Left ventricle myocardium inferior (tissue), 1 donor: ENCODE measurements at places on chromosomes 5 and 9. TPM values are rescaled to one million over a fixed set of nuclear protein-coding genes. Genes with fewer than 3 reads are reported as not detected.

DNA sequence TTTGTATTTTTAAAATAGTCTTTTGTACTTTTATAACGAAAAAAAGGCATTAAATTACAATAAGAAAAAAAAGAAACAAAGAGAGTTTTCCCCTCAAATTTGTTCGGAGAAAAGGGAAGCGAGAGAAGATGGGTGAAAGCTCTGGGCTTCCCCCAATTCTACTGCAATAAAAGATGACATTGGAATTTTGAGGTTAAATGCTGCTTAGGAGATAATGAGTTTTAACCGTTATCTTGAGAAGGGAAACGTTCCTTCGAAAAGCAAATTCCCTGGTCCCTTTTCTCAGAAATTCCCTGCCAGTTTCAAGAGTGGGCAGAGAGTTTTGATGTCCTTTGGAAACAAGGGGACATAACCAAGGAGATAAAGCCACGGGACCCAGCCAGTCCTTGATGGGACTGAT lies 18.4 kb upstream of the ERGIC1 start:
- no peak overlapping the region for H3K27ac ChIP-seq
- H3K4me1 ChIP-seq = peaks cover 20% of the 10 kb centered on the region
- H3K27me3 ChIP-seq = no peaks in the 10 kb centered on the region
- no peak for DNase-seq
- no peaks in the 10 kb centered on the region for H3K36me3 ChIP-seq

DNA sequence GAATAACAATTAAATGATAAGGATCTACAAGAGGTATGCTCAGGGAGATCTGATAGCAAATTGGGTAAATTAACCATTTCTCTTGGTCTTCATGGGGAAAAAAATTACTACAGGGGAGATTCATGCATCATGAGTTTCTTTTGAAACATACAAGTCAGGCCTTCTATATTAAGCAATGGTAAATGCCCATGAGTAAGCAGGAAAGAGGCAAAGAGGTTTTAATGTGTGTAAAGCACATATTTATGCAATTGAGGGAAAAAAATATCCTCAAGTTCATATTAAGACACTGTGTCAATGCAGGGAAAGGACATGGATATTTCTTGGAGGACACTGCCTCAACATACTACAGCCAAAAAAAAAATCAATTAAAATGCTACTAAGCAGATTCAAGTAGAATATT lies 73.4 kb upstream of the NR4A3 start:
- DNase-seq = no peak
- no peaks in the 10 kb centered on the region for H3K4me1 ChIP-seq
- no peak overlapping the region for H3K27ac ChIP-seq
- no peaks in the 10 kb centered on the region for H3K36me3 ChIP-seq
- H3K27me3 ChIP-seq = no peaks in the 10 kb centered on the region
- no peak overlapping the region for H3K4me3 ChIP-seq

DNA sequence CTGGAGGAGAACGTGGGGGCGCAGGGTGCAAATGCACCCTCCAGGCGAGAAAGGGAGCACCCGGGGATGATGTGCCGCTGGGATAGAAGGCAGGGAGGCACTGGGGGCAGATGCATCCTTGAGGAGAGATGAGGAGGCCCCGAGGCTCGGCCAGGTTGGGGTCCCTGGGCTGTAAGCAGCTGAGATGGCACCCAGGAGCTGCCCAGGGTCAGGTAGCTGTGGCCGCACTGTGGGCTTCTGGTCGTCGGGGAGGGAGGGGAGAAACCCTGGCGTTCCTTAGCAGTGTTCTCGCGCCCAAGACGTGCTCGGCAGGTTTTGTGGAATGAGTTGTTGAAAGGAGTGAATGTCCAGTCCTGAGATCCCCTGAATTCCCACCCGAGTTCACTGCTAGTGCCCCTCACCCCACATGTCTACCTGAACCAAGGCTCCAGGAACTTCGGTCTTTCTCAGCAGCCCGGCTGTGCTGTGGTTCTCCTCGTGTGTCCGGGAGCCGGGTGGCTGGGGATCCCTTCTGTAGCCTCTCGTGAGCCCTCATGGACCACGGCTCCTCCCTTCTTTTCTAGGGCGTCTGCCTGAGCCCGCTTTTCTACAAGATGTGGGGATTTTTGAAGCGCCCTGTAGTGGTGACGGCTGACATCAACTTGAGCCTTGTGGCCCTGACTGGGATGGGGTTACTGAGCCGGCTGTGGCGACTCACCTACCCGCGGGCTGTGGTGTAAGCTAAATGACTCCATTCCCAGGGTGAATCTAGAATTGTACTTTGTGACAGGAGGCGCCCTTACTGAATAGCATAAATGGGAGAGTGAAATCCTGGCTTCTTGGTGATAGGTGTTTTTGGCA lies 1.1 kb downstream of the POMT1 start:
- H3K4me3 ChIP-seq = peak overlapping the region; percentile 95
- no peak for DNase-seq
- no peaks in the 10 kb centered on the region for H3K27me3 ChIP-seq
- peaks cover 28% of the 10 kb centered on the region for H3K36me3 ChIP-seq
- H3K4me1 ChIP-seq = peaks cover 31% of the 10 kb centered on the region

DNA sequence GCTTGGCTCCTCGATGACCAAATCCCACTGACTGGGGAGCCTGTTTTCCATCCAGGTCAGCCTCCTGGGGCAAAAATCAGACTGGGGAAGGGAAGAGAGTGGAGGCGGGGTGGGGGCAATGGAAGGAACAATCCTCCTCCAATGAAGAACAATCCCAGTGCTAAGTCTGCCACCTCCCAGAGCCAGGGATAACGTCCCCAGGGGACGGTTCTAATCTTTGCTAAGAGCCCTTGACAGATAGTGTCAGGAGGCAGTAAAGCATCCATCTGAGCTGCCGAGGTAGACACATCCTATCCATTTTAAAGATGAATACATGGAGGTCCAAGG lies 298.5 kb upstream of the MSX2 start:
- peaks cover 48% of the 10 kb centered on the region for H3K27me3 ChIP-seq
- no peak overlapping the region for H3K27ac ChIP-seq
- H3K4me3 ChIP-seq = no peak overlapping the region
- no peaks in the 10 kb centered on the region for H3K36me3 ChIP-seq
- H3K4me1 ChIP-seq = peaks cover 9% of the 10 kb centered on the region

DNA sequence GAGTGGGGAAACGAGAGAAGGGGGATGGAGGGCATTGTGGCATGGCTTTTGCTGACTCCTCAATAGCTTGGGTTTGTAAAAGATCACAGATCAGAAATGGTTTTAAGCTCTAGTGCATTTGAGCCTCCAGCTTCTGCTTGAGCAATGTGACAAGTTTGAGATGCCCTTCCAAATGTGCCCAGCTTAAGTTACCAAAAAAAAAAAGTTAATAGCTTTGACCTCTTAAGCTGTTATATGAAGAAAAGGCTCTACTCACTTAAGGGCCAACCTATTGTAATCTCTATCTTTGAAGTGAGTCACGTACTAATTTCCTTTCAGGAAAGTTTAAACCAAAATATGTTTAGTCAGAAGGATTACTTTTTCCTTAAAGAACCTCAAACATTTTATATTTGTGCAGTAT lies 428.8 kb upstream of the ACTBL2 start:
- H3K4me1 ChIP-seq = peaks cover 8% of the 10 kb centered on the region
- H3K27me3 ChIP-seq = no peaks in the 10 kb centered on the region
- H3K36me3 ChIP-seq = no peaks in the 10 kb centered on the region
- no peak overlapping the region for H3K4me3 ChIP-seq
- no peak for DNase-seq
- H3K27ac ChIP-seq = no peak overlapping the region

DNA sequence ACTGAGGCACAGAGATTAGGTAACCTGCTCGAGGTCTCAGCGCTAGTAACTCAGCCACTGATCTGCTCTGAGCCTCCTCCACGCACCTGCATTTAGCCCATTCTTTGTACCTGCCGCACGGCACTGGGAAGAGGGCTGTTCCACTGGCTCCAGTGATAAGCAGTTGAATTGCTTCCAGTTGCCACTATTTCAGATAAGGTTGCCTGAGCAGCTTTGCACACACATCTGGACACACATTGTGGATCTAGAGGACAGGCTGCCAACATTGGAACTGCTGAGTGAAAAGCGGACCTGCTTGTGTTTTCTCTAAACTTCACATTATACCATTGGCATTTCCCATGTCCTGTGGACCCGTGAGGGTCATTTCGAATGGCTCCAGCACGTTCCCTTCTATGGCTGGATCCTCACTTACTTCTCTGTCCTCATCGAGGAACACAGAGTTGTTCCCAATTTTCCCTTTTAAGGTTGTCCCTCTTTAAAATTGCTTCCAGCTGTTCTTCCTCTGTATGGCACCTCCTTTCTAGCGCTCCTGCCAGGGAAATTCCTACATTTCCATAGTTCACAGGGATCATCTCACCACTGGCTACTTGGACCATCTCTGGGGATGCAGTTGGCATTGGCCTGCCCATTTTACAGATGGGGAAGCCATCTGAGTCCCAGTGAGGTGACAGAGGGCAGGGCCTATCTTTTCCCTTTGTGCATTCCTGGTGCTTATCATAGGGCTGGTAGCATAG lies 45.9 kb upstream of the RPL26L1 start:
- H3K4me3 ChIP-seq = no peak overlapping the region

GRCh38 chr5:30502277-30502676 lies 691.2 kb upstream of the CDH6 start:
- H3K27ac ChIP-seq = no peak overlapping the region
- DNase-seq = no peak
- H3K4me3 ChIP-seq = no peak overlapping the region
- H3K27me3 ChIP-seq = no peaks in the 10 kb centered on the region
- no peaks in the 10 kb centered on the region for H3K36me3 ChIP-seq

LPAR1 gene
- total RNA-seq = 12.4 TPM

GRCh38 chr5:143923634-143924266 lies 111.8 kb downstream of the HMHB1 start:
- H3K36me3 ChIP-seq = no peaks in the 10 kb centered on the region
- no peak overlapping the region for H3K27ac ChIP-seq
- H3K4me3 ChIP-seq = no peak overlapping the region
- peaks cover 17% of the 10 kb centered on the region for H3K4me1 ChIP-seq

DNA sequence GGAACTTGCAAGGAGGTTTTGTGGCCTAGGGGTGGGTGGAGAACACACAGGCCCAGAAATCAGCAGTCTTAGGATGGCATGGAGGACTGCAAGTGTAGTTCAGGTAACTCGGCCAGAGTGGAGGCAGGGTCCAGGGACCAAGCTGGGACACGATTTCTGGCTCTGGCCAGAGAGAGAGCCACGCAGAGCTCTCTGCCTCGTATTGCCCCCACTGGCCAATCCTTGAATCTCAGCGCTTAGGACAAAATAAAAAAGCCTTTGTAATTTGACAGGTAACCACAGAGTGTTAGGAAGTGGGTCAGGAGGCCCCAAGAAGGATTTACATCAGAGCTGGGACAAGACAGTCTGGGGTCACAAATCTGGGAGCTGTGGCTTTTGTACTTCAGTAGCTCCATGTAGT lies 11.7 kb downstream of the MAP3K1 start:
- no peaks in the 10 kb centered on the region for H3K27me3 ChIP-seq
- H3K4me3 ChIP-seq = no peak overlapping the region
- peaks cover 95% of the 10 kb centered on the region for H3K4me1 ChIP-seq
- no peak overlapping the region for H3K27ac ChIP-seq
- H3K36me3 ChIP-seq = no peaks in the 10 kb centered on the region

SLC6A7 gene
- total RNA-seq = not detected

NRG2 gene
- 3.1 TPM for total RNA-seq

HTR4 gene
- 0.99 TPM for total RNA-seq

DNA sequence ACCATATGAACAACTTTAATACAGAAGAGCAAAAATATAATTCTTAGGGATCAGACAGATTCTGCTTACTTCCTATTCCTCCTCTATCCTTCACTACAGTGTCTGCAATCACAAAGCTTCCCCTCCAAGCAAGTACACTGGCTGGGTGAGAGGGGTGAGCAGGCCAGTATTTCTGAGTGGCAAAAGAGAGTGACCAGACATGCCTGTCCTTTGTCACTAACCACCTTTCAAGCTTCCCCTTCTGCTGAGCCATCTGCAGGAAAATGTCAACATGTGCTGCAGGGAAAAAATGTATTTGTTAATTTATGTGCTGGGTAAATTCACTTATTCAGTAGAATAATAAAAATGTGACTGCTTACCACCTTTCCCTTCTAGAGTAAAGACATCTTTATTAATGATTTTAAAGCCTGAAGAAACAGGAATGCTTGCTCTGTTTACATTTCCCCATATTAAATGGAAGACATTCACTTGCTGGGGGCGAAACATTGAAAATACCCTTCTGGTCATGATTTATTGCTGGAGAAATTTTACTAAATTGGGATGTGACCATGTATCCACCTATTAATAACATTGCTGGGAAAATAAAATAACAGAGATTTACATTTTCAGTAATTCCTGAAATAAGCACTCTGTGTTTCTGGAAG lies 84.9 kb downstream of the SPOCK1 start:
- H3K36me3 ChIP-seq = no peaks in the 10 kb centered on the region
- H3K27ac ChIP-seq = no peak overlapping the region
- DNase-seq = no peak

DNA sequence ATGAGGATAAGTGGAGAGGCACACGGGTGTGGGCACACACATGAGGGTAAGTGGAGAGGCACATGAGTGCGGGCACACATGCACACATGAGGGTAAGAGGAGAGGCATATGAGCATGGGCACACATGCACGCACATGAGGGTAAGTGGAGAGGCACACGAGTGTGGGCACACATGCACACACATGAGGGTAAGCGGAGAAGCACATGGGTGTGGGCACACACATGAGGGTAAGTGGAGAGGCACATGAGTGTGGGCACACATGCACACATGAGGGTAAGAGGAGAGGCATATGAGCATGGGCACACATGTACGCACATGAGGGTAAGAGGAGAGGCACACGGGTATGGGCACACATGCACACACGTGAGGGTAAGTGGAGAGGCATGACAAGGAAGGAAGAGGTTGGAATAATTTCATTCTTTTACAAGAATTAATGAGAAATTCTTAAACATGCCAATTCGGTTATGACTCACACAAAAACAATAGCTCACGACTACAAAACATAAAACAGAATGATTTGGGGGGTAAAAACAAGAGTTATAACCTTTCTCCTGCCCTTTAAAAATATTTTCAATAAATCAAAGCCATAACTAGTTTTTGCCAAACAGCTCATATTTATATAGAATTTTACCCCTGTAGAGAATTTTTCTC lies 67.5 kb downstream of the APBA1 start:
- no peaks in the 10 kb centered on the region for H3K27me3 ChIP-seq
- H3K4me3 ChIP-seq = no peak overlapping the region

GPRIN1 gene
- 0.58 TPM for total RNA-seq

- no peaks in the 10 kb centered on the region for H3K27me3 ChIP-seq
- no peaks in the 10 kb centered on the region for H3K36me3 ChIP-seq
- H3K4me1 ChIP-seq = no peaks in the 10 kb centered on the region
- no peak for DNase-seq
- H3K27ac ChIP-seq = no peak overlapping the region
Observed at GRCh38 chr9:16043756-16044578, 491.1 kb downstream of the CCDC171 start.

DNA sequence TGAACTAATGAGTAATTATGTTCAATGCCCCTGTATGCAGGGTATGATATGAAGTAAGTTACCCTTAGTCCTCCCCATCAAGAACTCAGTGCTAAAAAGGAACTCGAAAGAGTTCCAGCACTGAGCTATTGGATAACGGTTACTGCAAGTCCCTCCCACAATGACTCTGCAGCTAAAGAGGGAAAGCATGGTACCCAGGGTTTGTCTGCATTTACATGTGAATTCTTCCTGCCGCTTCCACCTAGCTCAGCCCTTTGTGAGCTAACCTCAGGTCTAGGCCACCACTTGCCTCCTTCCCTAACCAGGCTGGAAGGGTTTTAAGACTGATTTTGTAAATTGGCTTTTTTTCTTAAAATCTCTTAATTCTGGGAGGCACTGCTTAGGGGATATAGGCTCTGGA lies 376.8 kb downstream of the EBF1 start:
- no peak overlapping the region for H3K4me3 ChIP-seq
- DNase-seq = no peak
- peaks cover 37% of the 10 kb centered on the region for H3K4me1 ChIP-seq
- no peak overlapping the region for H3K27ac ChIP-seq
- H3K36me3 ChIP-seq = no peaks in the 10 kb centered on the region
